Parietal lobe (tissue), 2 donors: ENCODE measurements at places on chromosomes 7 and 10. TPM values are rescaled to one million over a fixed set of nuclear protein-coding genes. Genes with fewer than 3 reads are reported as not detected.

The SLC26A5 gene
- 0.31 TPM for total RNA-seq

The SKIDA1 gene
- total RNA-seq: 9.4 TPM

The CASTOR2 gene
- 58.8 TPM for total RNA-seq

The WDR86 gene
- total RNA-seq: 121 TPM

The TMEM270 gene
- not detected for total RNA-seq

The DTX2 gene
- 5.6 TPM for total RNA-seq

The PNLIPRP1 gene
- total RNA-seq: not detected

The PKD2L1 gene
- total RNA-seq: not detected

The ARHGEF35 gene
- 1.6 TPM for total RNA-seq

The EBLN1 gene
- not detected for total RNA-seq

The TUBB8 gene
- not detected for total RNA-seq

The FAM204A gene
- 52.3 TPM for total RNA-seq

The RELN gene
- total RNA-seq: 67.9 TPM

The CNTNAP2 gene
- 73.9 TPM for total RNA-seq

The RAB19 gene
- not detected for total RNA-seq

The GPR15LG gene
- not detected for total RNA-seq

The ZNF862 gene
- 28.2 TPM for total RNA-seq

The TRIM50 gene
- not detected for total RNA-seq

The GPR37 gene
- total RNA-seq: 18.5 TPM

The NXPH1 gene
- 33.5 TPM for total RNA-seq

The SPDYE2 gene
- total RNA-seq: not detected
